ENCODE measurements at places on chromosomes 6 and 20.
A peak's percentile ranks its signal among the peaks of the same experiment; 100 is the strongest.

DNA sequence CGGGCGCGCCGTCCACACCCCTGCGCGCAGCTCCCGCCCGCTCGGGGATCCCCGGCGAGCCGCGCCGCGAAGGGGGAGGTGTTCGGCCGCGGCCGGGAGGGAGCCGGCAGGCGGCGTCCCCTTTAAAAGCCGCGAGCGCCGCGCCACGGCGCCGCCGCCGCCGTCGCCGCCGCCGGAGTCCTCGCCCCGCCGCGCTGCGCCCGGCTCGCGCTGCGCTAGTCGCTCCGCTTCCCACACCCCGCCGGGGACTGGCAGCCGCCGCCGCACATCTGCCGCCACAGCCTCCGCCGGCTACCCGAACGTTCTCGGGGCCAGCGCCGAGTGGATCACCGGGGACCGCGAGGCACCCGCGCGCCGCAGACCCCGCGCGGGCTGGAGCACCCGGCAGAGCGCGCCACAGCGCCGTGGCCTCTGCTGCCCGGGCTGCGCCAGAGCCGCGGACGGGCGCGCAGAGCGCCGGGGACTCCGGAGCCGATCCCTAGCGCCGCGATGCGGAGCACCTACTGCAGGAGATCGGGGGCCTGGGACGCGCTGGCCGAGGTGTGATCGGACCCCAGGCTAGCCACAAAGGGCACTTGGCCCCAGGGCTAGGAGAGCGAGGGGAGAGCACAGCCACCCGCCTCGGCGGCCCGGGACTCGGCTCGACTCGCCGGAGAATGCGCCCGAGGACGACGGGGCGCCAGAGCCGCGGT lies at the start of gene BMP2:
Gene BMP2, plus strand, starts transcription at position 151 of the 692 bp plus-strand sequence. CDS start 2,441 bp downstream, outside the sequence.
- peak; percentile 86 for DNase-seq

GRCh38 chr6:149154261-149154821 lies 163.2 kb upstream of the TAB2 start:
- no peak for DNase-seq

- no peak for DNase-seq
Observed at GRCh38 chr6:39847221-39847620, 55.0 kb downstream of the DAAM2 start.

DNA sequence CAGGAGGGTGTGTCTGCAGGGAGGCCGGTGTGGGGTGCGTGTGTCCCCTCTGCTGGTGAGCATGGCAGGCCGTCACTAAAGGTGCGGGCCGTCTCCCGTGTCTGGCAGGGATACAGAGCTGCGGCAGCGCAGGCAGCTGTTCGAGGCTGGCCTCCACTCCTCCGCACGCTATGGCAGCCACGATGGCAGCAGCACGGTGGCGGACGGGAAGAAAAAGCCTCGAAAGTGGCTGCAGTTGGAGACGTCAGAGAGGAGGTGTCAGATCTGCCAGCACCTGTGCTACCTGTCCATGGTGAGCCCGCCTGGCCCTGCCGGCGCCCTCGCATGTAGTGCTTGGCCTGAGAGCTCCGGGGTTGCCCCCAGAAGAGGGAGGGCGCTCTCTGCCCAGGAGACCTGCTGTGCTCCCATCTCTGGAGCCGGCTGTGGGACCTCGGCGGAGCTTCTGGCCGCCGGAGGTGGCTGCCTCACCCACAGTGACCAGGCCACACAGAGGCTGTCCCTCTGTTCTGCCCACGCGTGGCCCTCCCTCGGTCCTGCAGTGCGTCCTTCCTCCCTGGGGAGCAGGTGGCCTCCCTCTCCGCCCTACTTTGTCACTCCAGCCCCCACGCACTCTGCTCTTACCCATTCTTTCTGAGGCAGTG lies 149.6 kb downstream of the DTNBP1 start:
- no peak for DNase-seq

GRCh38 chr6:68628161-68628560 lies 6.9 kb upstream of the ADGRB3 start:
- no peak for DNase-seq

DNA sequence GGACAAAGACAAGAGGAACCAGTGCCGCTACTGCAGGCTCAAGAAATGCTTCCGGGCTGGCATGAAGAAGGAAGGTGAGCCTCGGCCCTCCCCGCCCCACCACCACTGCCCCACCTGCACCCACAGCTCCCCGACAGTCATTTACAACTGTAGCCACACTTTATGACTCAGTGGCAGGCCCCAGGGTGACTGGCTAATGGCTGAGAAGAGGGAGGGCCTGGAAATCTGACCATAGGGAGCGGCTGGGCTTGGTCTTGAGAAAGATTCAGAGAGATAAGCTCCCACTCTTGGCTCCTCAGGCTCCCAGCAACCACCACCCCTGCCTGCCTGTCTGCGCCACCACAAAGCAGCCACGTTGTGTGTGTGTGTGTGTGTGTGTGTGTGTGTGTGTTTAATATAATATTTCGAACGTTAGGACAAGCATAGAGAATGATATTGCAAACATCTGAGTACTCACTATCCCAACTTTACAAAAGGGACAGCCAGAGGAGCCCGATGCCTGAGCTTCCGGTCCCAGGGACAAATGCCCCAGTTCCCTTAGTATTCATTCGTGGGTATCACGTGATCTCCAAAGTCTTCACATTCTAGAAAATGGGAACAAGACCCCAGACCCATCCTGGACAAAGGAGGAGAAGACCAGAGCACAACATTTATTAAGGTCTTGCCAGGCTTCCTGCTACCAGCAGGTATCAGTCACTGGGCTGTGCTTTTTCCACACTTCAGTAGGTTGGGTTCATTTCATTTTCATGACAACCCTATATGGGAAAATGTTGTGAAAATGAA lies 52.1 kb downstream of the HNF4A start:
- DNase-seq: no peak

DNA sequence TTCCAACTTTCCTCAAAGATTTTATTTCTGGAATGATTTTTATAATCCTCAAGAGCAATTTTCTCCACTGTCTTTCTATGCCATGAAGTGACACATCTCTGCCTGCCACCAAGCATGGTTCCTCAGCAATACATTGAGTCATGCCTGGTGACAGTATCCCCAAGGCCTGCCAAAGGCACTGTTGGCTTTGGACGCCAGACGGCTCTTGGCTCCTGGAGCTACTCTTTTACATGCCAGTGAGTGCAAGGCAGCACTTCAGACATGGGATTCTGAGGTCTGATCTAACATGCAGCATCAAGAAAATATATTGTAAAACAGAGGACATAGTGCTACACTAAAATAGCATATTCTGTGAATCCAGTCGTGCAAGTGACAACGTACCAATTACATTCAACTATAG lies 20.1 kb upstream of the PLEKHG1 start:
- no peak for DNase-seq

DNA sequence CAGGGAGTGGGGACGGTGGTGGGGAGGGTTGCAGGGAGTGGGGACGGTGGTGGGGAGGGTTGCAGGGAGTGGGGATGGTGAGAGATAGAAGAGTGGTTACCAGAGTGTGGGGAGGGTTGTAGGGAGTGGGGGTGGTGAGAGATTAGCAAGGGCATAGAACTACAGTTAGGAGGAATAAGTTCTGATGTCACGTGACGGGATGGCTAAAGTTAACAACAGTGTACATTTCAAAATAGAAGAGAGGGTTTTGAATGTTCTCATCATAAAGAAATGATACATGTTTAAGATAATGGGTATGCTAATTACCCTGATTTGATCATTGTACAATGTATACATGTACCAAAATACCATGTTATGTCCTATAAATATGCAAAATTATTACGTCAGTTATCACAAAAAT lies 57.6 kb upstream of the FRMD1 start:
- DNase-seq: no peak

DNA sequence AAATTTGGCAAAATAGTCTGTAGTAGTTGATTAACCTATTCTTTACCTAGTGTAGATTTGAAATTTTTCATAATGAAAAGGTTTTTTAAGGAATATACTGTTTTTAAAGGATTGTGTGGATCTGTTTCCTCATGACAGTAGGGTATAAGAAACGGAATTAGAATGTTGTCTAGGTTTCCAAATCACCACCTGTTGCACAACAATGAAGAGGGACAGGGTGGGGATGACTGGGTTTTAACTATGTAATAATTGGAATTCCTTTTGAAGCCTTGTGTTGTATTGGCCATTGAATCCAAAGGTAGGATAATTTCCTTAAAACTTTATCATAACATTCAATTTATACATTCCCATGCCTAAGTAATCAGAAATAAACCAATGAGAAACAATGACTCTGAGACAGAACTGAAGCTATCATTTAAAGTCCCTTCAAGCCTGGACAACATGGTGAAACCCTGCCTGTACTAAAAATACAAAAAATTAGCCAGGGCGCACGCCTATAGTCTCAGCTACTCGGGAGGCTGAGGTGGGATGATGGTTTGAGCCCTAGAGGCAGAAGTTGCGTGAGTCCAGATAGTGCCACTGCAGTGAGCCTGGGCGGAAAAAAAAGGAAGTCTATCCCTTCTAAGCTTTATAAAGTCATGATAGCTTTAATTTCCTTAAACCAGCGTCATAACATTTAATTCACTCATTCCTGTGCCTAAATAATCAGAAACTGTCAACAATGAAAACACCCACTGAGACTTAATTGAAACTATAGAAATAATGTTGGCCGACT lies 18.3 kb upstream of the SLC17A5 start:
- no peak for DNase-seq

DNA sequence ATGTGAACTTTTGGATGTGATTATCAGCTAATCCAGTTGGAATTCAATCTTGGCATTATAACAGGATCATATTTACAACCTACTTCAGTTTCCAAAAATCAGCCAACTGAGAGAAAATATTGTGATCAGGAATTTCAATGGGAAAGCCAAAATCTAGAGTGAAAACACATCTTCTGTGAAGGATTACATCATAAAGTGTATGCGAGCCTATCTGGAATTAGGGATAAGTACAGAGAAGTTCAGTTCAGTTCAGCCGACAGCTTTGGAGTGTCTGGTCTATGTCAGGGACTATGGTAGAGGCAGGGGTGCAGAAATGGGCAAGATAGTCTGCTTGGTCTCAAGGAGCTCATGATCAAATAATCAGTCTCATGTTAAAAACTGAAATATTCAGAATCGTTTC lies 12.3 kb upstream of the PRIM2 start:
- DNase-seq: no peak

- DNase-seq: no peak
Observed at GRCh38 chr6:53673162-53673727, 7.7 kb upstream of the KLHL31 start.

GRCh38 chr6:108576709-108577108 lies 16.0 kb downstream of the FOXO3 start:
- no peak for DNase-seq

GRCh38 chr20:11891776-11892545 lies 25.7 kb upstream of the BTBD3 start:
- DNase-seq: peak; percentile 79

GRCh38 chr6:139760128-139760527 lies 385.7 kb upstream of the CITED2 start:
- DNase-seq: no peak

DNA sequence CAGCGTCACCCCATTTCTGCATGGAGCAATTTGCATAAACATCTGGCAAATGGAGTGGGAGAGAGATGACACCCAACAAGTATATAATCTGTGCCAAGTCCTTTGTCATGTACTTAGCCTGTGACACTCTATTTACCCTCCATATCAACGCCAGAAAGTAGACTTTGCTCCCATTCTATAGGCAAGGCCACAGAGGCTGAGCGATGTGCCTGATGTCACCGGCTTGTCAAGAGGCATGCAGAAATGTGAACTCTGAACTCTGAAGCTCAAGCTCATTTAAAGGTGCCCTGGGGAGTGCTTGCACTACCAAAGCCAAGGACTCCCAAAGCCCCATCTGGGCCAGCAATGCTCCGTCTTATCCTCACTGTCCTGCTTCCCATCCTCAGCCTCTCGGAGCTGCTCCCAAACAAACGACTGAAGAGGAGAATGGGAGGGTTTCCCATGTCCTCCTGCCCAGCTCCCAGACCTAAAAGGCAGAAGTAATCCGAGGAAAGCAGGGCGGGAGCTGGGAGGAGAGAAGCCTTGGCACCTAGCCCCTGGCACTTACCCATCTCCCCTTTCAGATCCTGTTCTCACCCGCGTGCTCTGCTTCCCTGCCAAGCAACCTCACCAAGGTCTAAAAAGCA lies 9.2 kb downstream of the CPNE5 start:
- no peak for DNase-seq

DNA sequence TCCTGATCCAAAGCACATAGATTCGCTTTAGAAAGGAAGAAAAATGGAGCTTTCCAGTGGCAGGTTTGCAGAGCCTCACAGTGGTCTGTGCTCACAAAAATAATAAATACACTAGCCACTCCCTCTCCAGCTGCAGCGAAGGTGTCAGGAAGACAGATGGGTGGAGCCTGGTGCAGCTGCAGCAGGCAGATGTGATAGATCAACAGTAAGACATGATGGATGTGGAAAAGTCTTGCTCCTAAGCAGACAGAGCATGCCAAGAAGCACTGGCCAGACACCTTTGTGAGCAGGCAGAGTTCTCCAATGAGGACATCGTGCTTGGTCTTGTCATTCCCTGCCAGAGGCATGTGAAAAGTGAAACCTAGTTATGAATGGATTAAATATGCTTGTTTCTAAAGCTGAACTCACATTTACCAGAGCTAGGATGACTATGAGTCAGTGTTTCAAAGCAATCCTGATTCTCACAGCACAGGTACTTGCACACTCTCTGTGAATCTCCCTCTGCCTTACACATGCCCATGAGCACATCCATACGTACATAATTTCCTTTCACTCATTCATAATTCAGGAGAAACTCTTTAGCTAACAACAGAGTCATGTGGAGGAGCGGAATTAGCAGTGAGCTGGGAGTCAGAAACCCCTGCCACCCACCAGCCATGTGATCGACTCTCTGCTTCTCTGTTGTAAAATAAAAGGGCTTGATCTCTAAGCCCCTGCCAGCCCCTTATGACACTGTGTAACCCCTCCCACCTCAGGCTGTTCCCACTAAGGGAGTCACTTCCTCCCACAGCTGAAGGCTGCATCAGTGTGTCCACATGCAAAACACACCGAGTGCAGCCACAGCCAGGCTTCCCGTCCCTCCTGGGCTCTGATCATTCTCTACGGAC lies 111.2 kb downstream of the SCML4 start:
- no peak for DNase-seq

GRCh38 chr20:10832141-10832540 lies 158.3 kb upstream of the JAG1 start:
- DNase-seq: no peak

- no peak for DNase-seq
Observed at GRCh38 chr6:16265351-16266341, 27.3 kb downstream of the GMPR start.

Measured in GM20000 (cell line).